ENCODE measurements at places on chromosomes 5 and 9.
A peak's percentile ranks its signal among the peaks of the same experiment; 100 is the strongest.

DNA sequence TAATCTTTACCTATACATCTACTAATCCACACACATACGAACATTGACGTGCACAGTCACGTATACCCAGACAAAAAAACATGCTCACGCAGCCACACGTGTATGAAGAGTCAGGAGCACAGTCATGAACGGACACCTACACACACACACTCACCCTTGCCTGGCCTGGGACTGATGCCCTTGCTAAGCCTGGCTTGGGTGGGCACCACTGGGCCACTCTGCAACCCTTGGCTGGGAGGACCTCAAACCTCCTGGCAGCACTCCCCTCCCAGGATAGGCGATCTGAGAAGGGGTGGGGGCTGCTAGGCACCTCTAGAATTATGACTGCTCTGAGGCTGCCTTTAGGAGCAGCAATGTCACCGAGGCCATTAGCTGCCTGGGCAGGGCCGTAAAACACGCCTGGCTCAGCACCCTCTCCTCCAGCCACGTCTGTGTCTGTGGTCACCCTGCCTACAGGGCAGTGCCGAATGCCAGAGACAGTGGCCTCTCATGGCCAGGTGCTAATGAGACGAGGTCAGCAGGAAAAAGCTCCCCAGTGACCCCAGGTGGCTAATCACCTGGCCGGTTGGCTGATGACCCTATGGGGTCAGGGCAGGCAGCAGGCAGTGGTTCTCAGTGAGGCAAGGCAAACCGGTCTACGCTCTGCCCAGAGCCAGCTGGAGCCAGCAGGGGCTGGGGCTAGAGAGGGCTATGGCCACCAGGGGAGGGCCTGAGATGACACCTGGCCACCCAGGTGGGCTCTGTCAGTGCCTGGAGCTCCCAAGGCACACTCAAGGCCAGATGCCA lies 33.7 kb upstream of the MVB12B start:
- peak; percentile 41 for DNase-seq

DNA sequence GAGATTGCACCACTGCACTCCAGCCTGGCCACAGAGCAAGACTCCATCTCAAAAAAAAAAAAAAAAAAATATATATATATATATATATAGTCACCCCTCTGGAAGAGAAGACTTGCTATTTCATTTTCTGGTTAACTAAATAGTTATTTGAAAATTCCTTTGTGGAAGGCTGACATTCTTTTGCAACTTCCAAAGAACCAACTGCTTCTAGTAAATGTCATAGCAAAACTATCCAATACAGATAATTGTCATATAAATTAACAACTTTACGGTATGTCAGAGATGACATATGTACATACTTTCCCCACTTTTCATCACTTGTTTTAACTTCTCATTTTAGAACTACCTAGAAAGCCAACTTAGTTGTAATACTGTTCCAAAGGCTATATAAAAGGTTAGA lies 50.9 kb downstream of the PRUNE2 start:
- DNase-seq = no peak

GRCh38 chr5:168784454-168784853 lies 205.3 kb upstream of the PANK3 start:
- DNase-seq = no peak

DNA sequence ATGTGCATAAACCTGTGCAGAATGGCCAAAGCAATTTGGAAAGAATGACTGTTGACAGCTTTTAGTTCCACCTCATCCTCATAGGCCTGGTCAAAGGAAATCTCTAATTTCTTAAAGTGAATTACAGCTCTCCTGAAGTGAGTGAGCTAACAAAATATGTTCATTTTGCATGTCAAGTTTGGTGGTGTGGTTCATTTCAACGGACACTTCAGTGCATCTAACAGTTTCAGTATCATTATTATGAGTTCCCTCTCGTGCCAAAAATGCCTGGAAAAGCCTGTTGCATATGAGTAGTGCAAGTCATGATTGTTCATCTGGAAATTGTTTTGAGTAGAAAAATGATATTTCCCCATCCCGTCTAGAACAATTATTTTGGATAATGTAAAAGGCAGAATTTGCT lies 53.2 kb upstream of the HMHB1 start:
- DNase-seq = no peak
